Left ventricle myocardium superior (tissue), 1 donor: ENCODE measurements at places on chromosomes 7 and 10.

DNA sequence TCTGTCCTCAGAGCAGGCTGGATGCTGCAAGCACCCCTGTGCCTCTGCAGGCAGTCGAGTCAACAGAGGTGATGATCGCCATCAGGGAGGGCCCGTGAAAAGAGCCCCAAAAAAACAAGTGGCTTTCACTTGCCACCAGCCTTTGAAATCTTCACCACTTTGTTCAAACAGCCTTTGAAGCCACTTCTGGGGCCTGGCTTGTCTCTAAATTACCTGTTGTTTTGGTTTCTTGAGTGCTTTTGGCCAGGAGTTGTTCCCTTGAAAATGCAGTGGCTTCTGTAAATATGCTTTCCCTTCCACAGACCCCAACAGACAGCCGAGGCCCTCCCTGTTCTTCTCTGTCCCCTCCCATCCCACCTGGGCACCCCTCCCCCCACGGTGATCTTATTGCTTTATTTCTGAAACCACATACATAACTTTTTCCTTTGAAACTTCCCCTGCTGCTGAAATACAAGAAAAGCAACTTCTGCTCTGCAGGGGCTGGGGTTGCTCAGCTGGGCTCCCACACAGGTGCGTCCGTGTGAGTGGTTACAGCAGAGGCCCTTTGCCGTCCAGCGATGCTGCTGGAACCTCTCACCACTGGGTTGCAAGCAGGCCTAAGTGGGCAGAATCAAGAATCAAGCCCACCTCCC, 283.8 kb upstream of the SHH start:
- DNase-seq = no peak

GRCh38 chr7:149690688-149691446, 82.5 kb downstream of the ZNF467 start:
- peak; percentile 39 for DNase-seq

- no peak for DNase-seq
These were observed 116.3 kb downstream of the PLPP4 start for GRCh38 chr10:120573355-120573754.

GRCh38 chr10:4532467-4532866, 293.5 kb upstream of the AKR1E2 start:
- no peak for DNase-seq

- peak; percentile 23 for DNase-seq
These were observed 265.0 kb downstream of the MAD1L1 start for GRCh38 chr7:1967512-1968396.

DNA sequence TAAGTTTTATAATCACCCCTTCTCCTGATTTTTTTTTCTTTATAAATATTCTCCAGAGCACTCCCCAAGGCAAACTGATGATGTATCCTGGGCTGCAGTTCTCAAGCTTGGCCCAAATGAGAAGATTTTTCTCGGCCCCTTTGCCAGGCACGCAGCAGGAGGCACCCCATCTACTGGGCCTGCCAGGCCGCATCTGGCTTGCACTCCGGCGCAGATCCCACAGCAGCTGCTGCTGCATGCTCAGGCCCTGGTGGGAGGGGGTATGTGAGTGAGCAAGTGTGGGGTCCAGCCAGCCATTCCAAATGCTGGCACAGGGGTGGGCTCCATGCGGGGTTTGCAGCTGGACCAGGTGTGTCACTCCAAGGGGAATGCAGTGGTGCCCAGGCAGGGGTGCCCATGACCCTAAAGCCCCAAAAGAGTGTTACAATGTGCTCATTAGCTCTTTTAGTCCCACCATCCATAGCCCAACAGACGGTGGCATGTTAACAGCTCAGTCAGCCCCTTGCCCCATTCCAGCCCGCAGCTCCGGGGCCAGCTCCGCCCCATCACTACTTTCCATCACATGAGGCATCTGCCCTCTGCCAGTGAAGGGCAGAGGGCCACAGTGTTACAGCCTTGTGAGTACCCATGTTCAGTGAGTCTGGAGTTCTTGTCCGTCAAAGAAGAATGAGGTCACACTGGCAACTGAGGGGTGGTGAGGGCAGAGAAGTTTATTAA, 25.9 kb downstream of the OAT start:
- DNase-seq = no peak

DNA sequence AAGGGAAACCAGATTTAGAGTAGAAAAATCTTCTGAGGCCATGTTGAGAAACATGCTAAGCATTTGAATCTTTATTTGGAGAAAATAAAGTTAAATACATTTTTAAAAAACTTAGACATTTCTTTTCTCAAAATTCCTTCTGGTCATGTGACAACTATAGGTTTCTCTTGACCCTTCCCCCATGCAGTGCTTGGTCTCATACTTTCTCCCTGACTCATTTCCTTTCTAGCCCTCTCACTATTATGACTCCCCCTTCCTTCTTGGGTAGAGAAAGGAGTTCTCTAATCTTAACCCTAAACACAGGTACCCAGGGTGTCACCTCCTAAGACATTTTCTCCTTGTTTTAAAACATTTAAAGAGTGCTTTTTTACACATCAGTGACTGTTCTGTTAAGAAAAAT, 179.5 kb upstream of the TMEM106B start:
- no peak for DNase-seq

- DNase-seq = no peak
These were observed 212.9 kb downstream of the TCF7L2 start for GRCh38 chr10:113162960-113163359.

- no peak for DNase-seq
These were observed 102.5 kb downstream of the CD36 start for GRCh38 chr7:80740778-80741545.

GRCh38 chr7:152859781-152860191, 100.2 kb downstream of the ACTR3B start:
- no peak for DNase-seq

DNA sequence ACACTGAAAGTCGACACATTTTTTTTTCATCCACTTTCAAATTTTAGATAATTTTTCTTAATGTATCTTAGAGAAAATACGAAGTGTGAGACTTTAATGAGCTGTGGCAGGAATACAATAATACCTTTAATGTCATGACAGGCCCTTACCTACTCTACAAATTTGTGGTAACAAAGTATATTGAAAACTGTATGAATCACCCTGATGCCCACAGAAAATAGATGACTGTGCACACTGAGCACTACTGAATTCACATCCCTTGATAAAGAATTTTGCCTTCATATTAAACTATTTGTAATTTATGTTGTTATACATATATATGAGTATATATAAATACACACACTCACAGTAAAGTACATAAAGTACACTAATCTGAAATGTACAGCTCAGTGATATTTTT, 51.7 kb downstream of the AKR1D1 start:
- no peak for DNase-seq

DNA sequence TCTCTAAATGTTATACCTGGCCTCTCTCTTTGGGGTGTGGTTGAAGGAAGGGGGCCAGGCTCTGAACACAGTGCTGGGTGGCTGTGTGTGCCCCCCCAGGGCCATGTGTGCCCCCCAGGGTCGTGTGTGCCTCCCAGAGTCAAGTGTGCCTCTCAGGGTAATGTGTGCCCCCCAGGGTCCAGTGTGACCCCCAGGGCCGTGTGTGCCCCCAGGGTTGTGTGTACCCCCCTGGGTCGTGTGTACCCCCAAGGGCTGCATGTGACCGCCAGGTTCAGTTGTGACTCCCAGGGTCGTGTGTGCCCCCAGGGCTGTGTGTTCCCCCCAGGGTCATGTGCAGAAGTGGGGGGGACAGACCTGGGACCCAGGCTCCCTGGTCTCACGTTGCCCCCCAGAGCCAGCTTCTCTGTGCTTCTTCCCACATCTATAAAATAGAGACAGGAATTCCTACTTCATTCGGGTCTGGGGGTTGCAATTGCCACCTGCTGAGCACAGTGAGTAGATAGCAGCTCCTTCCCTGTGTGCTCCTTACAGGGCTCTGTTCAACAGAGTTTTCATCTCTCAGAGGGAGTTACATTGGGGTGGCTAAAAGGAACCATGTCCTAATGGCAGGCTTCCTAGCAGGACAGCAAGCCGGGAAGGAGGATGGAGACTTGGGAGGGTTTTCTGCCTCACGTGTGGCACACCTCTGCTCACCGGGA, 40.7 kb upstream of the AQP1 start:
- no peak for DNase-seq

GRCh38 chr7:130113887-130114286, 43.6 kb downstream of the KLHDC10 start:
- no peak for DNase-seq

DNA sequence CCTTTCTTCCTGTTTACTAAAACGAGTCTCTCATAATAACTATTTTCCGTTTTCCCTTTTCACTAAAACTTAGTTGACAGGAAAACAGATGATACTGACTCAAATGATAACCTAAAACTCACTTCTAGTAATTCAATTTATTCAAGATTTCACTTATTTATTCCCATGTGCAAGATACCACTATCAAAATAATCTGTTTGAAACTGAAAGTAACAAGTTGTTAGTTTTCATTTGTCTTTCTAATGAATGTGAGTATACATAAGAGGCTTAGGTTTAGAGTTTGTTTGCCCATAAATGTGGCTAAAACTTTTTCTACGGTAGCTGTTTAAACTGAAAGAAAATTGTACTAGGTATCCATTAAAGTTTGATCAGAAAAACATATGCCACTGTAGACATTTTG, 314.9 kb upstream of the STEAP1 start:
- no peak for DNase-seq

GRCh38 chr10:110008518-110009339, 945 bp downstream of the ADD3 start:
- DNase-seq = peak; percentile 63

DNA sequence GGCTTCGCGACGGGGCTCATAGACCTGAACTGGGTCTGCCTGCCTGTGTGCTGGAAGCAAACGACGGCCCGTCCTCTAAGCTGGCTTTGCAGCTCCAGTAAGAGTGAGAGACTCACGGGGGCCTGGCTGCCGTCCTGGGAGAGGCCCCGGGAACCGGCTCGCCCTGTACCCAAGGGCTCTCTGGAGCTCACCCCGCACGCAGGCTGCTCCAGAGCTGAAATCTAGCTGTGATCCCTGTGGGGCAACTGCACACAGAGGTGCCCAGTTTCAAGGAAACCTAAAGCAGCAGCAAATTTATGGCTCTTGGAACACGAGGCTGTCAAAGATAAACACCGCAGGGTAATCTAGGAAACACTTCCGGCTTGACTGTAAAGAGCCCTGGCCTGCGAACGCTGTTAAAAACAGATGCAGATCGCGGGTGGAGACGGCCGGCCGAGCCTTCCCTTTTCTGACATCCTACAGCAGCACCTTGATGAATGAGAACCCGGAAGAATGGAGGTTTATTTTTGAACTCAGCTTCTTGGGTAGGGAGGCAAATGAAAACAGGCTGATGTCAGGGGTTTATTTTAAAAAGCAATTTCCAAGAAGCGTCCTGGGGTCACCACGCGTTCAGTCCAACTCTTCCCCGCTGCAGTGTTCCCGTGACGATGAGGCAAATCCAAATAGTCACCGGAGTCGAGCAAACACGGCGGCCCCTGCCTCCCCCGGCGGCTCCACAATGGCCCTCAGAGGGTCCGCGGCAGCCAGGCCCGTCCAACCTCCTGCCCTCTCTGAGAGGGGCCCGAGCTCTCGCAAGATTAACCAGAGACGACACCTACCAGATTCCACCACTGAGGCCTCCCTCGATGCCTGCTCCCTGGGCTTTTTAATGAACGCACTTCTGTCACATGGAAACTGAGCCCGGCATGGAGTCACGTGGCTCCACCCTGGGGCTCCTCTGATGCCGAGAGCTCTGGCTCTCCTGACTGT, 29.6 kb downstream of the AMZ1 start:
- peak; percentile 71 for DNase-seq

DNA sequence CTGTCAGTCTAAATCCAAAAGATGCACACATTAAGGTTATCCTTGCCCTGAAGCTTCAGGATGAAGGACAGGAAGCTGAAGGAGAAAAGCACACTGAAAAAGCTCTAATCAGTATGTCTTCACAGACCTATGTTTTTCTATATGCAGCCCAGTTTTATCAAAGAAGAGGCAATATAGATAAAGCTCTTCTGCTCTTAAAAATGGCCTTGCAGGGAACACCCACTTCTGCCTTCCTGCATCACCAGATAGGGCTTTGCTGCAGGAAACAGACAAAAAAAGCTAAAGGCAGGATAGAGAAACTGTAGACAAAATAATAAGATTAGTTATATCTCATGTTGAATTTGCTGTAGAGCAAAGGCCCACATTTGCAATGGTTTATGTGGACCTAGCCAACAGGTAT, 14.9 kb upstream of the IFIT1B start:
- DNase-seq = no peak

GRCh38 chr10:31509989-31510388, 191.0 kb downstream of the ZEB1 start:
- DNase-seq = no peak

DNA sequence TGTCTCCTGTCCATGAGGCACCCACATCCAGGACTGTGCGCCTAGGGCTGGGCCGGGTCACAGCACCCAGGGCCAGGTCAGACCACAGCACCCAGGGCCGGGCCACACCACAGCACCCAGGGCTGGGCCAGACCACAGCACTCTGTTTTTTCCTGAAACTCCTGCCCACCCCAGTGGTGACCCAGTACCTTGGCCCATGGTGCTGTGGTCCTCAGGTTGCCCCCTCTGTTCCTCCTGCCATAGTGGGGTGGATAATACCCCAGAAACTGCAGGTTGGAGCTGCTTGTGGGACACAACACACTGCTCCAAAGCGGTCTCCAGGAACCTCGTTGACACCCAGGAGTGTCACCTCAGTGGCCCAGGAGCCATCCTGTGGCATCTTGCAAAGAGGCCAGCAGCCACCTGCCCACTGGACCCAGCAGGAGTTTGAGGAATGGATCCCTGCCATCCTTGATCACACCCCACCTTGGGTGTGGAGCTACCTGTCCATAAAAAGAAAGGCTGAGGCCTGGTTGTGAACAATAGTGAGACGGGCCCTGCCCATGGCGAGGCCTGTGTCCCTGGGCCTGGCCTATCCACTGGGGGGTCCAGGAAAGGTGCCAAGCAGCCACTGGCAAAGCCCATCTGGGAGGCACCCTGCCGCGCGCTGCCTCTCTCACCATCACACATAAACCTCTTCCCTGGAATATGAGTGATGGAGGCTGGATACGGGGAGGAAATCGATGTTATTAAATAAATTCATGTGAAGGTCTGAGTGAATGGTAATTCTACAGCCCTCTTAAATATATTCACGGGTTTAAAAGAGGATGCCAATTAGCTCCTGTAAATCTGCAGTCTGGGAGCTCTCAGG, 89.0 kb downstream of the NKX6-2 start:
- DNase-seq = peak; percentile 18

DNA sequence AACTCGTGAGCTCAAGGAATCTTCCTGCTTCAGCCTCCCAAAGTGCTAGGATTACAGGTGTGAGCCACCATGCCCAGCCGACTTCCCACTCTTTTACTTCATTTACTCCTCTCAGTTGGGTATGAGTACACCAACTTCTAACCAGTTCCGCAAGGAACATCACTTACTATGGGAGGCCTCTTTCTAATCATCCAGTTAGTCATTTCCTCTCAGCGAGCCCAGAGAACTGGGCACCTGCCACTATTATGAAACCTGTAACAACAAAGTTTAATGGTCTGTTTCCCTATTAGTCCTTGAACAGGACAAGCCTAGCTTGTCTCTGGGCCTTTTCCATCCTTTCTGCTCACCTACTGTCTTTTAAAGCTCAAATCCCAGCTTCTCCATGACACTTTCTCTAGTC, 88.8 kb downstream of the DNMBP start:
- DNase-seq = no peak

- peak; percentile 88 for DNase-seq
These were observed 45.7 kb upstream of the HSPA12A start for GRCh38 chr10:116787893-116788665.

GRCh38 chr7:128940494-128941322, 3.0 kb downstream of the IRF5 start:
- peak; percentile 65 for DNase-seq

- DNase-seq = no peak
These were observed 107.1 kb downstream of the MYL10 start for GRCh38 chr7:101522021-101522420.

GRCh38 chr7:132930881-132931280, 151.0 kb downstream of the CHCHD3 start:
- no peak for DNase-seq

GRCh38 chr7:68276725-68277124, 1280.1 kb downstream of the TYW1 start:
- DNase-seq = no peak
